Cortex of kidney (tissue), 1 donor: ENCODE measurements at places on chromosomes 2 and 18.
A peak's percentile ranks its signal among the peaks of the same experiment; 100 is the strongest.

- no peak for DNase-seq
Observed at GRCh38 chr2:108128249-108128648, 111.5 kb upstream of the SULT1C3 start.

- DNase-seq = no peak
Observed at GRCh38 chr2:198036029-198036879, 231.9 kb downstream of the PLCL1 start.

- no peak for DNase-seq
Observed at GRCh38 chr2:159497256-159497655, 119.1 kb downstream of the BAZ2B start.

DNA sequence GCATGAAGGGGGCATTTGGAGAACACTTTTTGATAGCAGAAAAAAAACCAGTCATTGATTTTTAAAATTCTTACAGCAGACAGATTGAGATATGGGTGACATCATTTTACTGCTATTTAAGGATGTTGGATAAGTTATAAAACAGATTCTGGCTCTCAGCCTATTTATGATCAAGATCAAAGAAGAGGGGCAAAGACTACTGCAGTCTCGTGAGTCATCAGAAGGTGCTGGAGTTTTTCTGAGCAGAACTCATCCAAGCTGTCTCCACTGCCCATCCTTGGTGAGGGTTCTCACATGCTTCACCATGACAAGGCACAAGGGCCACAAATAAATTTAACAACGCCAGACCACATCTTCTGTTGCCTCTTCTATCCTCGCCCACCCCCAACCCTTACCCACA lies 58.8 kb downstream of the ST6GAL2 start:
- no peak for DNase-seq

- DNase-seq = no peak
Observed at GRCh38 chr2:105744909-105745853, at the start of gene NCK2. TSS of gene NCK2 (plus strand) at chr2:105744912. CDS start at chr2:105855064, 110,152 bp downstream.

- no peak for DNase-seq
Observed at GRCh38 chr18:24378598-24378997, 19.0 kb downstream of the OSBPL1A start.

DNA sequence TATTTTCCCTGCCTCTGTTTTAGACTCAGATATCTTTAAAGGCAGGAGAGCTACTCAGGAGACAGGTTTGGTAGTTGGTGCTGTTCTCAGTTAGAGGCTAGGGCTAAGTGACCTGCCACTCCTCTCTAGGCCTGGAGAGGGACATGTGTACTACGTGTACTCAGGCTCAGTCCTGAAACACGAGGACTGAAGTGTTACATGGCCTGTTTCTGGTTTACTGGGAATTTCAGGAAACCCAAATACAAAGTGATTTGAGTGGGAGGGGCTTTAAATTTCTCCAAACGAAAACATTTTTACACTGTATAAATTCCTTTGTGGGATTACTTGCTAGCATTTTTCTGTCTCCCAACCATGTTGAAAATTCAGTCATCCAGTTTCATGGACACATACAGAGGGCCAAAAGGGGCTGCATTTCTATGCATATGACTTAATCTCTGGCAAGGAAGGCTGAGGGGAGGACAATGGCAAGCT lies 343.3 kb downstream of the CYP26B1 start:
- no peak for DNase-seq

DNA sequence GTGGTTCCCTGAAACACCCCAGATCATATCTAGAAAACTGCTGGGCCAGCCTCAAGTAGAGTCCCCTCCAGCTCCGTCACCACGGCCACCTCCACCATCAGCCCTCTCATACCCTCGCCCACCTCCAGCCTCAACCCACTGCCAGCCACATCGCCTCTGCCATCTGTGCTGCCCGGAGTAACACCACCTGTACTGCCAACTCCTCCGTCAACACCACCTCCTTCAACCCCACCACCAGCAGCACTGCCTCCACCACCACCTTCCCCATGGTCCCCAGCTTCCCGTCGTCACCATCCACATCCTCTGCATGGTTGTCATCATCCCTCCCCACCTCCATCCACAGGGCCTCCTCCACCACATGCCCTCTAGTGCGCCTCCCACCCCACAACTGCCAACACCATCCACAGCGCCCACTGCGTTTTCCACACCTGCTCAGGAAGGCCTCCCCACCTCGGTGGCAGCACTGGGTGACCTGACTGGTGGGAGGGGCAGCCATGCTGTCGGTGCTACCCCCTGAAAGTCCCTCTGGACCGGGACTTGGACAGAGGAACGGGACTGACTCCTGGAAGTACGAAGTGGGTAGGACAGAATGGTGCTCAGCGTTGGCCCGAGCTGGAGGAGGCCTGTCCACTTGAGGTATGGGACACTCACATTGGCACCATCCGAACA lies 1.6 kb downstream of the SNED1 start:
- DNase-seq = no peak

- DNase-seq = no peak
Observed at GRCh38 chr18:64331419-64331818, 182.5 kb upstream of the LINC00305 start.

- DNase-seq = no peak
Observed at GRCh38 chr2:112824694-112825085, 11.9 kb downstream of the IL1B start.

GRCh38 chr2:85437488-85438200 lies 19.1 kb downstream of the SH2D6 start:
- DNase-seq = peak; percentile 22

GRCh38 chr2:170742896-170743529 lies 27.2 kb upstream of the ERICH2 start:
- DNase-seq = no peak

- DNase-seq = no peak
Observed at GRCh38 chr2:84424152-84424551, 34.9 kb downstream of the SUCLG1 start.

DNA sequence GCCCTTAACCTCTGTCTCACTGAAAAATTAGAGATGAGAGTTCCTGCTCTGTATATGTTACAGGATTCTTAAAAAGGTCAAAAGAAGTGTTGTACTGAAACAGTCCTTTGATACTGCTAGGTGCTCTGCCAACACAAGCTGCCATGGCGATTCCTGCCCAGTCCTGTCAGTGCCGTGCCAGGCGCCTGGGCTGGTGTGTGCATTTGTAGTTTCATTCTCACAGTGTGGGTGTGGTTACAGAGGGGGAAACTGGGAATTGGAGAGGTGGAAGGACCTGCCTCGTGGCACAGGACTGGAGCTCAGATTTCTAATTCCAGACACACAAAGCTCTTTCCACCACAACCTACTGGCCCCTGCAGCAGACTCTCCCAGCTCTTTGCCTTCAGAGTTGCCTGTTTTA lies 122.3 kb upstream of the RAB6C start:
- DNase-seq = no peak

GRCh38 chr18:65435534-65435933 lies 315.3 kb upstream of the CDH7 start:
- DNase-seq = no peak

- DNase-seq = no peak
Observed at GRCh38 chr2:212646698-212647366, 108.2 kb upstream of the ERBB4 start.

DNA sequence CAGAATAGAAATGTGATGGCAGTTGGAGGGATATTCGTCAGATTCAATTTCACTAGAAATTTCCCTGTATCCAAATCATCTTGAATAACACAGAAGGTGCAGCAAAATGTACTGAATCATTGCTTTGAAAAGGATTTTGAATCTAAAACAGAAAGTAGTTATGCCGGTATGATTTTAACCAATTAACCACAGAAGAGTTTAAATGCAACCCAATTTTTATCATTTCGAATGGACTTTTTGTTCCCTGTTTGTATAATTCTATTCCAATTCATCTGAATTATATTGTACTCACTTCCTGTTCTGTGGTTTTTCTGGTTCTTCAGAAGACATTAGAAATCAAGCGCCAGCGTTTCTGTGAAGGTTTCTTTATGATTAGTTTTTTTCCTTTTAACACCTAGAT lies 190.4 kb downstream of the MYO3B start:
- no peak for DNase-seq

GRCh38 chr2:169265591-169265990 lies 96.7 kb downstream of the LRP2 start:
- DNase-seq = no peak

- no peak for DNase-seq
Observed at GRCh38 chr2:133158442-133158841, 409.8 kb downstream of the NCKAP5 start.

GRCh38 chr2:47155091-47155876 lies at the start of gene STPG4:
TSS of gene STPG4 (minus strand) at chr2:47155308. CDS start at chr2:47155251, 57 bp downstream.
- no peak for DNase-seq

GRCh38 chr2:194486326-194486725 lies 1170.7 kb upstream of the SLC39A10 start:
- no peak for DNase-seq

DNA sequence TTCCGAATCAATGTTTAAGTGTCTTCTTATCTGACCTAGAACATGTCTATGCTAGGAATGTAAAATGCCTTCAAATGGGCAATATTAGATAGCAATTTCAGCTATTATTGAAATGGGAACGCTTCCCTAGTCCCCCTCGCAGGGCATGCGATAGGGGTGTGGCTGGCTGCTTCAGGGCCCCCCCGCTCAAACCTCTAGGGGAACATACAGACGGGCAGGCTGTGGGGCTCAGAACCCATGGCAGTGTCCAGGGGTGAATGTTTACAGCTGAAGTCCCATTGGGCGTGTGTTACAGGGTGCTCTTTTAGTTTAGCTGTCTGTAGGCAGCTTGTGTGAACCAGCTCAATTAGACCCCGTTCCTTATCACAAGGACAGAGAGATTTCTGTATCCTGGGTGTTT lies 315.9 kb downstream of the DSEL start:
- DNase-seq = no peak

GRCh38 chr2:144078802-144079724 lies 440.9 kb downstream of the ZEB2 start:
- DNase-seq = no peak

- DNase-seq = no peak
Observed at GRCh38 chr2:190468814-190469569, 60.8 kb downstream of the MFSD6 start.

- DNase-seq = no peak
Observed at GRCh38 chr18:77206676-77207374, 42.8 kb upstream of the GALR1 start.

- no peak for DNase-seq
Observed at GRCh38 chr18:23730857-23731256, 41.6 kb downstream of the LAMA3 start.

- no peak for DNase-seq
Observed at GRCh38 chr2:4715065-4715464, 977.1 kb upstream of the SOX11 start.

DNA sequence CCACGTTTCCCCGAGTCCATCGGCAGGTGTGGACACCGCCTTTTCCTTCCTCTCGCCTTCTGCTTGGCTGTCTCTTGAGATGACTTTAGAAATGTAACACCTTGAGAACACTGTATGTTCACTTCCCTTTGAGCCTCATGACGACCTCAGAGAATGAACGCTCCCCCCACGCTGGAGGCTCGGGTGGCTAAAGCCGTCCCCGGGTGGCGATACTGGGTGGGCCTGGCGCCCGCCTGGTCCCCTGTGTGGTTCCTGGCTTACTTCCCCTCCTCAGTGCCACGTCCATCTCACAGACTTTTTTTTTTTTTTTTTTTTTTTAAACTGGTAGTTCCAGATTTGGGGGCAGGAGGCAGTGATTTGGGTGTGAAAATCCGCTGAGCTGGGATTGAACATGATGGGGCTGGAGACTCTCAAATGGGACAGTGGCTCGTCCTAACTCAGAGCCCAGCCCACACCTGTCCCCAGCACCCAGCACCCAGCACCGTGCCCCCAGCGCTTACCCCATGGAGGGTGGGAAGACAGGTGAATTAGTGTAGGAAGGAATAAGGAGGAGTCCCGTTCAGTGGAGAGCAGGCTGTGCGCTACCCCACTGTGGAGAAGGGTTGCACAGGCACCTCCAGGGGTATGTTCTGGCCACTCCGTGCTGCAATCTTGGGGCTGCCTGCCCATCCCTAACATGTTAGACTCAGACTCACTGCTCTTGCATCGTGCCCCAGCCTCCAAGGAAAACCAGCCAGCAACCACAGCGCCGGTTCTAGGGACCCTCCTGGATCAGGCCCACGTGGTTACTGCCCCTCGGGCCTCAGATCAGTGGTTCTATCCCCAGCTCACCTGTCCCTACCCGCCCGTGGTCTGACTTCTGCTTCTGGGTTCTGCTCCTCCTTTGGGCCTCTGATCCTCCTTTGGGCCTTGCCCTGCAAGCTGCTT lies 174.0 kb downstream of the ASB1 start:
- DNase-seq = no peak

DNA sequence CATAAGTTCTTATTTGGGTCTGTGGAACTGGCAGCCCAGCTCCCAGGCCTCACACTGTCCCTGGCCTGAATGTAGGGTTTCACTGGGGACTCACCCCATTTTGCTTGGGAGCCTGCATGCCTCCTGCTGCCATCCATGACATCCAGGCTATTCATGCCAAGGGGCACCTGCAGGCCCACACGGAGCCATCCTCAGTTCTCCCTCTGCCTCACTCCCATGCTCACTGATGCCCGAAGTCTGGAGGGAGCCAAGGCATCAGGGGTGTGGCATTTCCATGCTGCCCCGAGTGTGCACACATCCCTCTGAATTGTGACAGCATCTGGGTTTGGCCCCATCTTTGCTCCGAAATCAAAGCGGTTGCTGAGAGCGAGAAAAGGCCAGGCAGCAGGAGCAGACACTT lies 67.4 kb upstream of the ZNF804A start:
- no peak for DNase-seq

DNA sequence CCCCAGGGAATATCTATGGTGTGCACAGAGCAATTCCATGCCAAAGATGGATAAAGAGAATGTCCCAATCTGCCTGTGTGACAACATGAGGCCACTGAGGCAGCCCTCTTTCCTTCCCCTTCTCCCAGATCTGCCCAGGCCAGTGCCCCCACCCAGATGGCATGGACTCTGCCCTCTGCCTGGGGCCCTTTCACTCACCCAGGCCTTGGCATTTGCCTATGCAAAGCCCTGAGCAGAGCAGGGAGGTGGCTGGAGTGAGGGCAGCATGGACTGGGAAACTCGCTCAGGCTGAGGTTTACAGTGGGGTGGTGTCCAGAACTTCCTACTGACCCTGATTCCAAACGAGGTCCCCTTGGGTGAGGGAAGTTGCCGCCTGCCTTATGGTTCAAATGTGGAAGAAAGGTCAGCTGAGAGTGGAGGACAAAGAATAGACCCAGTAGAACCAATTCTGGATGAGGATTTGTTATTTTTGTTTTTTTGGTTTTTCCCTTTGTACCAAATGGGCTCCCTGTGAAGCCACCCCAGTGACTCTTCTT lies 8.9 kb downstream of the SH2D6 start:
- DNase-seq = no peak

- DNase-seq = no peak
Observed at GRCh38 chr2:177000061-177000714, 212.4 kb upstream of the HNRNPA3 start.

GRCh38 chr2:128304330-128304714 lies 14.3 kb downstream of the HS6ST1 start:
- no peak for DNase-seq

- no peak for DNase-seq
Observed at GRCh38 chr18:44128365-44128764, 552.3 kb upstream of the SETBP1 start.
